Dorsolateral prefrontal cortex (tissue), 122 donors: ENCODE measurements at places on chromosomes 3 and 15.

DNA sequence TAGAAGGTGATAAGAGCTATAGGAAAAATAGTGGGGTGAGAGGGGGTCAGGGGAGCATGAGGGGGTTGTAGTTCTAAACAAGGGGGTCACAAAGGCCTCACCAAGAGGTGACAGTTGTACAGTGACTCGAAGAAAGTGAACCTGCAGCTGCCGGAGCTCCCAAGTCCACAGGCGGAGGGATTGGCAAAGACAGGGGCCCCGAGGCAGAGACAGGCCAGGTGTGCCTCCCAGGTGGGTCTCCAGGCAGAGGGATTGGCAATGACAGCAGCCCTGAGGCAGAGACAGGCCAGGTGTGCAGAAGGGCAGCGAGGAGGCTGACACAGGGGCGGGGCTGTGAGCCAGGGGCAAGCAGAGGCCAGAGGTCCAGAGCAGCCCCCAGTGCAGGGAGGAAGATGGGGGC, 63.7 kb downstream of the DNAJB8 start:
- DNase-seq, result no peak

- no peak for DNase-seq
These were observed 228.3 kb upstream of the GBE1 start for GRCh38 chr3:81989758-81990157.

DNA sequence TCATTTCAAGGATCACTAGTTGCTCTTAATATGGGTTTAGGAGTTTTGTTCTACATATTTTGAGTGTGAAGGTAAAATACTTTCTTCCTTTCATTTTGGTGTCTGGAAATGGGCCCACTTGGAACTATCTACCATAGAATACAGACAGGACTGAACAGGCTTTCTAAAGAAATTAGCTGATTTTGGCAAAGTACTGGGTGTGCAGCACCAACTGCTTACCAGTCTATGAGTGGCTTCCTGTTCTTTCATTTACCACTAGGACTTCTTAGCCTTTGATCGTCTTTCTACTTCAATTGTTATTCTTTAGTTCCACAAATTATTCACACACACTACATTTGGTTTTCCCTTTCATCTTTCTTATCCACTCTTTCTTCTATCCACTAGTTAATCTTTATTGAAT, 1196.3 kb downstream of the ROBO1 start:
- DNase-seq, result no peak

DNA sequence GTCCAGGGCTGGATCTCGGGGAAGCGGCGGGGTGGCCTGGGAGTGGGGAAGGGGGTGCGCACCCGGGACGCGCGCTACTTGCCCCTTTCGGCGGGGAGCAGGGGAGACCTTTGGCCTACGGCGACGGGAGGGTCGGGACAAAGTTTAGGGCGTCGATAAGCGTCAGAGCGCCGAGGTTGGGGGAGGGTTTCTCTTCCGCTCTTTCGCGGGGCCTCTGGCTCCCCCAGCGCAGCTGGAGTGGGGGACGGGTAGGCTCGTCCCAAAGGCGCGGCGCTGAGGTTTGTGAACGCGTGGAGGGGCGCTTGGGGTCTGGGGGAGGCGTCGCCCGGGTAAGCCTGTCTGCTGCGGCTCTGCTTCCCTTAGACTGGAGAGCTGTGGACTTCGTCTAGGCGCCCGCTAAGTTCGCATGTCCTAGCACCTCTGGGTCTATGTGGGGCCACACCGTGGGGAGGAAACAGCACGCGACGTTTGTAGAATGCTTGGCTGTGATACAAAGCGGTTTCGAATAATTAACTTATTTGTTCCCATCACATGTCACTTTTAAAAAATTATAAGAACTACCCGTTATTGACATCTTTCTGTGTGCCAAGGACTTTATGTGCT, 527 bp downstream of the B2M start:
- DNase-seq, result peak; percentile 28

- no peak for DNase-seq
These were observed 22.6 kb downstream of the SFMBT1 start for GRCh38 chr3:53023072-53023823.

DNA sequence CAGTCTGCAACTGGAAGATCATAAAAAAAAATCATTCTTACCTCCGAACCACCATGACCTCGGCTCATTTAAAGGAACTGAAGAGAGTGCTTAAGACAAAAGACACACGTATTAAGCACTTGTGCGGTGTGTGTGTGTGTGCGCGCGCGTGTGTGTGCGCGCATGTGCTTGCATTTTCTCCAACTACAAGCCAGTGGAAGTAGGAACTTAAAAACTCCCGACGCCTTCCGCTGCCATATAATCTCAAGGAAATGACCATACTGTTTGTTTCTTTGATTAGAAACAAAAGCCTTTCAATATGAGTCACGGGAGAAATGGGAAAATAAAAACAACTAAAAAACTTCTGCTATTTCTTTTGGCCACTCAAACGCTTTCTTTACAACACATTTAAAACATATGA, 32.4 kb downstream of the FRMD4B start:
- no peak for DNase-seq

DNA sequence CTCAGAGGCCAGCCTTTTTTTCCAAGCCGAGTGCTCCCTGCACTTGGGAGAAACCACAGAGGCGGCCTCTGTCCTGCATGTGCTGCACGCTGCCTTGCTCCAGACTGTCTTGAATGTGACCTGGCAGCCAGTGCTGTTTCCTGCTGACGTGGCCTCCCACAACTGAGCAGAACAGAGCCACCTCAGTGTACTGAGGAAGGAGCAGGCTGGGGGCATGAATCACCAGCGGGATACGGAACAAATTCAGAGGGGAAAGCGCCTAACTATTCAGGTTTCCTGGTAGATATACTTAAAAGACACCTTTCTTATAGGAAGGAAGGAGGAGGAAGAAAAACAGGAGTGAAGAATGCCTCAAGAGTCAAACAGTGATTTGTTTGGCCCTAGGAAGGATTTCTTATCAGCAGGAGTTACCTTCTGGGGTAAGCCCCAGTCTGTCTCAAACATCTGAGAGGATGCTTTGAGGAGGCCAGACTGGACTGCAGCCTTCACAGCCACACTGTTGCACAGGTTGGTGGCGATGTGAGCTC, 114.0 kb downstream of the FNDC3B start:
- DNase-seq, result peak; percentile 80

- peak; percentile 83 for DNase-seq
These were observed 4.4 kb upstream of the IQSEC1 start for GRCh38 chr3:13077431-13078162.

DNA sequence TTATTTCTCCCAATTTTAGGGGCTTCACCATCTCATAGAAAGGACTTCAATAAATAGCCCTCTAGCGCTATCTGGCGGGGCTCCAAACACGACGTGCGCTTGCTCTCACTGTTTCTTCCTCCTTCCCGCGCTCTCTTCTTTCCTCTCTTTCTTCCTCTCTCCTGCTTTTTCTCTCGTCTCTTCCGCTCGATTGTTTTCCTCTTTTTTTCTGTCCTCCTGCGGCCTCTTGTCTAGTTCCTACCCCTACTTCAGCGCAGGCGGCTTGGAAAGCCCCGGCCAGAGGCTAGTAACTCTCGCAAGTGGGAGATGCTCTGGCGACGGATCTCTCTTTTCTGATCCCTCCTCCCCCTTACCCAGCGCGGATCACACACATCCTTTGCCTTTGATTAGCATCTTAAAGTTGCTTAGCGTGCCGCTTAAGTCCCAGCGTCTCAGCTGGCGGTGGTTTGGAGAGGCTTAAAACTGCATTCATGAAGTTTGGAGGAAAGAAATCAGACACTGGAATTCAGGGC, 6.2 kb upstream of the MEIS2 start:
- peak; percentile 66 for DNase-seq

GRCh38 chr15:42716626-42717025, 20.3 kb downstream of the CDAN1 start:
- DNase-seq, result no peak

DNA sequence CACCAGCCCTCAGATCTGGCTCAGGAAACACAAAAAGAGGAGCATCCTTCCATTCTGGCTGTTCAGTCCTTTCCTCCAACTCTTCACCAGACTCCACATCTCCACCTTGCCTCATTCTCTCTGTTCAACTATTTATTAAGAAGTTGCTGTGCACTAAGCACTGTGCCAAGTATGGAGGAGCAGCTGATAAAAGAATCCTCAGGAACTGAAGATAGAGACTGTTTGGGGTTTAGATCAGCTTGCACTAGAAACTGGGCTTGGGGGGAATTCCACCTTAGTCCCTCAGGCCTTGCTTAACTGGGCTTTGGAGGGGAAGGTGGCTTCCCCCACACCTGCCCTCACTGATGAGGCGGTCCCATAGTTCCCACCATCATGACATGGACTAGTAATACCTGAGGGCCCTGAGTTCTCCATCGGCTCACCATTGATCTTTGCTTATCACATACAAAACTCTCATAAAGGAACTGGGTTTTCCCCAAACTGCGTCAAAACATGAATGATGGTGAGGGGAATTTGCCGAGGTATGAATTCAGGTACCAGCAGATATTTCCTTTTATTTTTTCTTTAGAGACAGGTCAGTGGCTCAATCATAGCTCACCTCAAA, 1.7 kb upstream of the CCR8 start:
- DNase-seq, result no peak

DNA sequence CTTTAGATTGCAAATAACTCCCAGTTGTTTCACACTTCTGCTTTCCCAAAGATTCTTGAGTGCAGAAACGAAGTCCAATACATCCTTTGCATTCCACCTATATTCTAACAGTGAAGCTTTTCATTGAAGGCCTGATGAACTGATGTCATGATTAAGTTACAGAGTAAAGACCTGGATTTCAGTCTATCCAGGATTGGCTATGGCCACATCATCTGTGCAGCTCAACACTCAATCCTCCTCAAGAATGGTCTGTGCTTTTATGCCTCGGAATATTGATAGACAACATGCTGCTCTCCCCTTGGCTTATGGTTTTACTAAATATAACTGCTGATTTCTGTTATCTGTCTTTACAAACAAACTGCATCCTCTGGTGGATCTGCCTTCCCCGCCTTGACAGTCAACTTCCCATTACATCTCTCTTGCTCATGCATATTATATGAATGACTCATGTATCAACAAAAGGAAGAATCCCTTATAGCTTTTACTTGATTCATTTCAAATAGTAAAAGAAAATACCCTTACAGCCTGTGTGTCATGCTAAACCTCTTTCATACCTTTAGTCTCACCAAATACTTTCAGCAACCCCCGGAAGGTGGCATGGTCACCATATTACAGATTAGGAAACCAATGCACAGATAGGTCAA, 59.5 kb downstream of the SCN11A start:
- DNase-seq, result no peak
